Kidney capillary endothelial cell (primary cell): ENCODE measurements at places on chromosomes 6 and 20.
A peak's percentile ranks its signal among the peaks of the same experiment; 100 is the strongest.

DNA sequence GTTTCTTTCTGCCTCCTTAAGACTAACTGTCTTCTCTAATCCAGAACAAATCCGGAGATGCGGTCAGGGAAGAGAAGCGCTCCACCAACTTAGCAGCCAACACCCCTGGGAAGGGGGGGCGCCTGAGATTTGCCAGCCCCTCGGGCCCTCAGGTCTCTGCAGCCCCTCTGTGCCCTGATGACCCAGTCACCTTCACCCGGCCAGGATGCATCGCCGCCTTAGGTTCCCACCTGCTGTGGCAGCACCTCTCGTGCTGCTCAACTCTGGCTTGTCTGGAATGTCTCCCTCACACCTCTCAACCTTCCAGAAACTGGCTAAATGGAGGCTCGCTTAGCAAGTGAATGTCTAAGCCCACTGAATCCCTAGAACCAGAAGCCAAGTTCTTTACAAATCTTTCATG, 28.0 kb upstream of the AAR2 start:
- no peak for DNase-seq

- DNase-seq = no peak
Observed at GRCh38 chr6:33139596-33140206, 52.6 kb downstream of the COL11A2 start.

DNA sequence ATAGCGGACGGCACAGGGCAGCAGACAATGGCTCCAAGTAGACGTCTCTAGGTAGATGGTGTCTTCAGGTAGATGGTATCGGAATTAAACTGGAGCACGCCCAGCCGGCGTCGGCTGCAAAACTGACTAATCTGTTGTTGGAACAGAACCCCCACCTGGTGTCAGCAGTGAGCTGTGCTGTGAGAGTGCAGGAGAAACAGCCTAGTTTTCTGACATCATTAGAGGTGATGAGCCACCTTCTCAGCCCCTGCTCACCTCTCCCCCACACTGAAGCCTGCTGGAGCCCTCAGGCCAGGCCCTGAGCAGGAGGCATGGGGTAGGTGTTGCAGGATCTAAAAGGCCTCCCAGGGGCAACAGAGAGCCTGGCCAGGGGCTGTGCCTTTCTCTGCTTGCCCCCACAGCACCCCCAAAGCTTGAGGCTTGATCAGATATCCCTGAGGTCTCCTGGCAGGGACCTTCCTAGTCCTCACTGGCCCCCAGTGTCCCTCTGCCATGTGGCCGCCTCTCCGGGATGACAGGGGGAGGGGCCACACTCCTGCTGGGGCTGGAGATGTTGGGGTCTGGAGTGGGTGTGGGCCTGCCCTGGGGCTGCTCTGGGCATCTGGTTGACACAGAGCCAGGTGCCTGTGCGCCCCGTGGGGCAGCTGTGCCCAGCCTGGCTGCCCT, 6.9 kb upstream of the HELZ2 start:
- DNase-seq = peak; percentile 24

- no peak for DNase-seq
Observed at GRCh38 chr6:16596616-16597331, 164.5 kb downstream of the ATXN1 start.

GRCh38 chr6:40523505-40524172, 63.5 kb downstream of the LRFN2 start:
- DNase-seq = no peak

GRCh38 chr6:52363228-52363867, 1.4 kb downstream of the PAQR8 start:
- no peak for DNase-seq

DNA sequence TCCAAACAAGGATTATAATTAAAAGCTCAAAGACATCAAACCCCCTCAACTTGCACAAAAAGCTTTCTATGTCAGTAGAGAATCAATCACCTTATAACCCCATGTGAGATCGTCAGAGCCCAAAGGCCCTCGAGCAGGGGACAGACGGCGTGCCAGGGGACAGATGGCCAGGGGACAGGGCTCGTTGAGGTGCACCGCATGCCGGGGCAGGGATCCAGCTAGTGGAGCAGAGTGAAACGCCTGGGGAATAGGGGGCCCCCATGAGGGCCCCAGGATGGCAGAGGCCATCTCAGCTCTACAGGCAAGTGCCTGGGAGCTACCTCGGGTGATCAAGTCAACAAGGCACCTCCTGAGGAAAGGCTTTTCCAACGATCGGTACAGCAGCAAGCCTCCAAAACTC, 28.6 kb downstream of the DIDO1 start:
- DNase-seq = no peak

GRCh38 chr20:59747671-59748515, 143.6 kb downstream of the PHACTR3 start:
- no peak for DNase-seq

DNA sequence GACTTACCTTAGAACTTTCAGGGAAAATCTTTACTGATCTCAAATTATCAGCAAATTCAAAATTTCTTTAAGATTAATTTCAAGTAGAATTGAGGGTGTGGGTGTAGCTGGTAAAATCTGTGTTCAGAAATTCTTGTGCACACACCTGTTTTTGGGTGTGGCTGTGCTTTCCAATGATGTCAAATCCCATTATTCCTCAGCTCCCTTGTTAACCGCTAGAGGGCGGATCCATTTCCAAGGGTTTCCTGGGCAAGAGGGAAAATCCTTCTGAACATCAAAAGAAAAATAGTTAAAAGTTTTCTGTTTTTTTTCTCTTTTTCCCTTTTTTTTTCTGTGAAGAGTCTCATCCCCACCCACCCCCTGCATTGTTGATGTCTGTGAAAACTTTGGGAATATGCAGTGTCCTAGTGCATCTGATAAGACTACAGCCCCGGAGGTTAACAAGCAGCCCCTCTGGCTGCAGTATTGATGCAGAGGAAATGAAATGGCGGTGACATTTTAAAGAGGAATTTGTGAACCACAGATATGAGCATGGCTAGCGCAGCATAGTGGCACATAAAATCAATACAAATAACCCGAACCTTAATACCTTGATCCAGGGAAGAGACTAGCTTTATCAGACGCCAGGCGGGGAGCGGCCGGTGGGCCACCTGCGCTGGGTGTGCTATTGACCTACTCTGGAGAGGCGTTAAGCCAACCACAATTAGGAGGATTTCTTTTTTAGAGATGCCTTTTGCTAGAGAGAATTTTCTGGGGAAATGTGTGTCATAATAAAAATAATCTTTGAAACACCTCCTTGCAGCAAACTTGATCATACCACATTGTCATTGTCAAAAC, 130.9 kb downstream of the FOXA2 start:
- DNase-seq = peak; percentile 14

- DNase-seq = no peak
Observed at GRCh38 chr20:37377346-37378081, 31.6 kb downstream of the SRC start.

- no peak for DNase-seq
Observed at GRCh38 chr6:134684423-134684795, 265.5 kb downstream of the ALDH8A1 start.

GRCh38 chr6:32949113-32949512, 3.8 kb downstream of the HLA-DMA start:
- no peak for DNase-seq

- DNase-seq = no peak
Observed at GRCh38 chr6:121847806-121848522, 412.5 kb downstream of the GJA1 start.

DNA sequence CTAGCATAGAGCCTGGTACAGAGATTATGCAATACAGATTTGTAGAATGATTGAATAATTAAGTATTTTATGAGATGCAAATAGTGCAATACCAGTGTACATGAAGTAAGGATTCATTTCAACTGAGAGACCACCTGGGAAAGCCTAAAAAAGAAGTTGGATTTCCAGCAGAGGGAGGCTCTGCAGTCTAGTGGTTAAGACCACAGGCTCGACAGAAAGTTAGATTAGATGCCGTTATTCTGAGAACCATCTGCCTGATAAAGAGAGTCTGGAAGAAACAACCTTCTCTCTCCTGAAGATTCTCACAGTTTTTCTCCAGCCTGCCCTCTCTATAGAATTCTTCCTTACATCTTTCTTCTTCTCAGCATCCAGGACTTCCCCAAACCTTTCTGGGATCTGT, 13.6 kb upstream of the TNFRSF21 start:
- DNase-seq = no peak

- DNase-seq = no peak
Observed at GRCh38 chr6:147829835-147830234, 321.3 kb downstream of the SAMD5 start.

- no peak for DNase-seq
Observed at GRCh38 chr20:38320221-38320620, 16.3 kb downstream of the BPI start.

DNA sequence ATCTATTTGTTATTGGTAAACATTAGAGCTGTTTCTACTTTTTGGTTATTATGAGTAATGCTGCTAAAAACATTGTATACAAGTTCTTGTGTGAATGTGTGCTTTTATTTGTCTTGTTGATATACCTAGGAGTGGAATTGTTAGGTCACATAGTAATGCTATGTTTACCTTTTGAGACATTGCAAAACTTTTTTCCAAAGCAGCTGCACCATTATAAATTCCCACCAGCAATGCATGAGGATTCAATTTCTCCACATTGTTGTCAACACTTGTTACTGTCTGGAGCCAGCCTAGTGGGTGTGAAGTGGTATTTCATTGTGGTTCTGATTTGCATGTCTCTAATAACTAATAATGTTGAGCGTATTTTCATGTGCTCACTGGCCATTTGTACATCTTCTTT, 145.9 kb downstream of the CCDC170 start:
- DNase-seq = no peak

DNA sequence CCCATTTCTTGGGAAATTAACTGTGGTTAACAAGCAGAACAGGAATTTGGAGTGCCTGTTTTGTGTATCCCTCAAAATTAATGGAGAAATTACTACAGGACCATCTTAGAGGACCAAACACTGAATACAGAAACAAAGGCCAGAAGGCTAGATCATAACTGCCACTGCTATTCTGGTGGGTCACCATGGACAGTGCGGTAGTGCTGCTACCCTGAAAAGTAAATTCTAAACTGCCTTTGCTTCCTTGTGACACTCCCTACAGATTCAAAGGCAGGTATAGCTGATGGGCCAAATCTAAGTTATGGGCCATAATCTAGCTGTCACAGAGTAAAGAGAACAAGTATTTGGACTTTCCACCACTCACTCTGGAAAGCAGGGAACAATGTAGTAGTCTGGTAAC, 575.8 kb upstream of the ADGRB3 start:
- no peak for DNase-seq

- no peak for DNase-seq
Observed at GRCh38 chr20:90651-91050, 3.2 kb downstream of the DEFB125 start.

DNA sequence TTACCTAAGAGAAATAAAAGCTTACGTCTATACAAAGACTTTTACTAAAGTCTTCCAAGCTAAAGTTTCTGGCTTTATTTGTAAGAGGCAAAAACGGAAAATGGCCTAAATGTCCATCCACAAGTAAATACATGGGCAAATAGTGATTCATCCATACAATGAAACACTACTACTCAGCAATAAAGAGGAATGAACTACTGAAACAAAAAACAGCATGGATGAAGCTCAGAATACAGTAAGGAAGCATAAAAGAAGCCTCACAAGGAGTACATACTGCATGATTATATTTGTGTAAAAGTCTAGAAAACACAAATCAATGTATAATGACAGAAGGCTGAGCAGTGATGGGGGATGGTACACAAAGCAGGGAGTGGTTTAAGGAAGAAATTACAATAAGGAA, 84.7 kb downstream of the F13A1 start:
- DNase-seq = no peak
